ENCODE measurements at places on chromosomes 3 and 15.

- no peak for DNase-seq
These were observed 1762.5 kb downstream of the SI start for GRCh38 chr3:163315786-163316185.

DNA sequence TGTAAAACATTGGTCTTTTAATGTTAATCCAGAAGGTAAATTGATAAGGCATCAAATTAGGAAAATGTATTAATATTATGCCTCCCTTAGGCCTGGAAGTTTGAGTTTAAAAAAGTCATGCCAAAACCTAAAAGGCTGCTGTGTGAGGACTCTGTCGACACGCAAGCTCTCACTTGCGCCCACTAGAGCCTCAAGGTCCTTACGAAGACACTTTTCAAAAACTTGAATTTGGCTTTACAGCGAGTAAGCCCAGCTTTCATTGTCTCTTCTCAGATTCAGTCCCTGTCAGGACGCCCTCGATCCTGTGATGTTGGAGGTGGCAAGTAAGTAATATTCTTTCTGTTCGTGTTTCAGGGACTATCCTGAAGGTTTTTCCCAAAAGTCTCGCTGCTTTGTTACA is 89.7 kb downstream of the CRTC3 start:
- no peak for DNase-seq

DNA sequence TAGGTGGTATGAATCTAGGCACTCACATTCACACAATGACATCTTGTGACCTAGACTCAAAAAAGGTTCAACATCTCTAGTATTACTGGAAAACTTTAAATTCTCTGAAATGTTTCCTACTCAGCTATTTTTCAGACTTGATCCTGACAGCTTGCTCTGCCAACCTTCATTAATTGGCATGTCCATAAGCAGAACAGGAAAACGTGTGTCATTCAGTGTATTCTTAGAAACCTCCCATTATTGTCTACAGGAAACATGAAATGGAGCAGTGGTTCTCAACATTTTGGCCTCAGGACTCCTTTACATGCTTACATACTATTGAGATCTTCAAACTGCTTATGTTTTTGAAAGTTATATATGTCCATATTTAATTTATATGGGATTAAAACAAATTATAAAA is 363.2 kb downstream of the NAALADL2 start:
- no peak for DNase-seq

- no peak for DNase-seq
These were observed 36.2 kb upstream of the LRTM1 start for GRCh38 chr3:54964081-54964480.

DNA sequence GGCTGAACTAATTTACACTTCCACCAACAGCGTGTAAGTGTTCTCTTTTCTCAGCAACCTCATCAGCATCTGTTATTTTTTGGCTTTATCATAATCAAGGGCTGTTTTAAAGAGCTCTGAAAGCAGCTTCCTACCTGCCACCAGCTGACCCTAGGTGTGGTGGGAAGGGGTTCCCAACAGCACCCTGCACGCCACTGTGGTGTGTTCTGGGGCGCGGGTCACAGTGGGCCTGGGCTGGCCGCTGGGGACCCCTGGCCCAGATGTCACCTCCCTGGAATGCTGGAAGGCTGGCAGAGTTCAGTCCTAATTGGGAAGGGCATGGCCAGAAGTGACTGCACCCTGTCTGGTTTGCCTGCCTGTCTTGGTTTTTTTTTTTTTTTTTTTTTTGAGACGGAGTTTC is 82.2 kb downstream of the ASB7 start:
- no peak for DNase-seq

DNA sequence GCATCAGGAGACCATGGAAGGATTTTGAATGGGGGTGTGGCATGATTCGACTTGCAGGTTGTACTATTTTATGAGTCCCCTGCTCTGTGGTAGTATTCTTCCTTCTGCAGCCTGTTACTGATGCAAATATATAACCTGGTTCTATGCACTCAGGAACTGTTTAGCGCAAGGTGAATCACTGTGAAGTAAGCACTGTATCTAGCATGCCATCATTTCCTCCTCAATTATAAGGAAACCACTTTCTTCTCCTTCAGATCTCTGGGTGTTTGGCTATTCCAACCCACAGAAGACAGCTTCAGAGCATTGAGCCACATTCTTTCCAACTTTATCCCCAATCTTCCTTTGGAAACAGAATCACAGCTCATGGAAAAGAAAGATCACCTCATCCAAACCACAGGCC is 176.7 kb downstream of the DIPK2A start:
- DNase-seq: no peak

DNA sequence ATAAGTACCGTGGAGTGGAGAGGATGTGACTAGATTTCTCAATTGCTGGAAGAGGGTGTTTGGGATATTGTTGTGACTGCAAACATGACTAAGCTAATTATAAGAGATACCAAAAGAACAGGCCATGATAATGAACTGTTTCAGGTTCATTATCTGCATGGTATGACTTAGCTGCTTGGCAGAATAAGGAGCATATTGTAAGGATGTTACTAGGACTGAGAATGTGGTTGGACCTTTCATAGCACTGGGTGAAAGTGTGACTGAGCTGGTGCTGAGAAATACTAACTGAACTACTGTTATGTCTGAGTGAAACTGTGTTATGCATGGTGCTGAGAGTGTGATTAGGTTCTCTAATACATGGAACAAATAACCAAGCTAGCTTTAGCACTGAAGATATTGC is 11.0 kb downstream of the SCN10A start:
- DNase-seq: no peak

GRCh38 chr15:93110502-93111040 is 21.6 kb upstream of the RGMA start:
- DNase-seq: peak; percentile 27

- DNase-seq: no peak
These were observed 1.0 kb downstream of the H1-8 start for GRCh38 chr3:129543999-129544398.

GRCh38 chr3:186021673-186022362 is 84.0 kb upstream of the TRA2B start:
- DNase-seq: peak; percentile 61

- DNase-seq: no peak
These were observed 22.3 kb upstream of the MUSTN1 start for GRCh38 chr3:52857133-52857532.

GRCh38 chr3:99419116-99419515 is 219.3 kb upstream of the COL8A1 start:
- no peak for DNase-seq

DNA sequence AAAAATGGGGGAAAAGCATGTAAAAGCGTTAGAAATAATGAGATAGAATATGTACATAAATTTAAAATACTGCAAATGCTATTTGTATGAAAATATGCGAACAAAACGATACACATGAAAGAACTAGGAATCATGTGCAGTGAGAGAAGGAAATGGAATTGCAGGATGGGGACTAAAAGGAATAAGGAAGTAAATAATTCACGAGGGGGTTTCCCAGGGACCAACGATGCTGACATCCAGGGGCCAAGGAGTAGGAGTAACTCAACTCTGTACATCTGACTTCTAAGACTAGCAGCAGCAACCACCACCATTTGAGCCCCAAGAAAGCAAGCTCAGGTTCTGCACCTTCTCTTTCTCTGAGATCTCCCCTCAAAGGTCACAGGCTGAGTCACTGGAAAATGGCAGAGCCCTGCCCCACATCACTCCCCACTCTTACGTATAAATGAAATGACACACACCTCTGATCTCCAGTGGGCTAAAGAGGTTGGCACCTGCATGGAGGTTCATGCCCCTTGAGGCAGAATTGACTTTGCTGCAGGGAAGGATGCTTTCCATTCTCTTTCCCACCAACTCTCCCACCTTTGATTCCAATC is 100.0 kb upstream of the DLG1 start:
- DNase-seq: no peak

DNA sequence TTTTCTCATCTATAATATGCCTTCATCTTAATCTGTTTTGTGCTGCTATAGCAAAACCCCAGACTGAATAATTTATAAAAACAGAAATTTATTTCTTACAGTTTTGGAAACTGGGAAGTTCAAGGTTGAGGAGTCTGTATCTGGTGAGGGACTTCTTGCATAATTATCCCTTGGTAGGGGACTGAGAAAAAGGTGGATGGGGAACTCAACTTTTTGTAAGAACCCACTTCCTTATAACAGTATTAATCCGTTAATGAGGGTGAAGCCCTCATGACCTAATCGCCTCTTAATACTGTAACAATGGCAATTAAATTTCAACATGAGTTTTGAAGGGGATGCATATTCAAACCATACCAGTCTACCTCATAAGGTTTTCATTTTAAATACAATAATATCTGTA is 17.4 kb upstream of the MYH15 start:
- no peak for DNase-seq

DNA sequence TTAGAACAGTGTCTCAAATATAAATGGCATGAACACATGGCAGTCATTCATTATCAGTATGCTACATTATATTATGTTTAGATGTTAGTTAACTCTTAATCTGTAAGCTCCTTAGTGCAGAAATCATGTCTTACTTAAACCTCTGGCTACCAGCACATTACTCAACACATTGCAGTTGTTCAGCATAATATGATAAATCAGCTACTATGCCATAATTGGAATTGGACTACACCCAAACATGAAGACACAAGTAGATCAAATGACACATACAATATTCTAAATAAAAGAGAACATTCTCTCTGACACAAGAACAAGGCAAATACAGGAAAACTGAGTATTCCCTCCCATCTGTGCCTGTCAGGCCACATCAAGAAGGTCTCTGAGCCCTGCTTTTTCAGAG is 116.1 kb downstream of the PCCB start:
- no peak for DNase-seq

Measured in urothelium cell line (cell line).